ENCODE measurements at places on chromosomes 1 and 21. TPM values are rescaled to one million over a fixed set of nuclear protein-coding genes. Genes with fewer than 3 reads are reported as not detected.

The MTF1 gene
- total RNA-seq: 4.6 TPM

The DEPDC1 gene
- 8.5 TPM for total RNA-seq

The SLC35F3 gene
- total RNA-seq: not detected

The HFM1 gene
- 2.2 TPM for total RNA-seq

The FCAMR gene
- not detected for total RNA-seq

The NOS1AP gene
- 0.97 TPM for total RNA-seq

The IVL gene
- not detected for total RNA-seq

The SLC30A2 gene
- total RNA-seq: not detected

The CLDN17 gene
- not detected for total RNA-seq

The BEST4 gene
- 0.13 TPM for total RNA-seq

The TNFRSF18 gene
- 0.32 TPM for total RNA-seq

The C1QB gene
- not detected for total RNA-seq

The HES2 gene
- total RNA-seq: not detected

The LIPI gene
- not detected for total RNA-seq

The SNX7 gene
- 66.4 TPM for total RNA-seq

The FASLG gene
- not detected for total RNA-seq

The GPATCH3 gene
- total RNA-seq: 10.3 TPM

The TFAP2E gene
- 0.65 TPM for total RNA-seq

The NCMAP gene
- total RNA-seq: not detected

The ZFP69B gene
- total RNA-seq: 3.5 TPM

The SERTAD4 gene
- not detected for total RNA-seq

The MYCL gene
- 0.22 TPM for total RNA-seq

The HSD17B7 gene
- 9.8 TPM for total RNA-seq

The FAM151A gene
- not detected for total RNA-seq

The C1QA gene
- not detected for total RNA-seq

The PADI4 gene
- not detected for total RNA-seq

The MX1 gene
- 35.1 TPM for total RNA-seq

The OR2T29 gene
- total RNA-seq: not detected

The CD34 gene
- 0.54 TPM for total RNA-seq

The LRRC38 gene
- total RNA-seq: not detected

The INTS11 gene
- 46.8 TPM for total RNA-seq

The SLAMF7 gene
- not detected for total RNA-seq

The WNT3A gene
- total RNA-seq: not detected

The INAVA gene
- total RNA-seq: under 0.01 TPM

The C1orf185 gene
- not detected for total RNA-seq

The NEK2 gene
- 15.0 TPM for total RNA-seq

The EPHA10 gene
- total RNA-seq: not detected

The BRWD1 gene
- 70.6 TPM for total RNA-seq

The OLFM3 gene
- total RNA-seq: not detected

The CRYAA gene
- not detected for total RNA-seq

The LCE3D gene
- total RNA-seq: not detected

The KTI12 gene
- 12.5 TPM for total RNA-seq

The SYTL1 gene
- 0.22 TPM for total RNA-seq

The PPM1J gene
- 0.65 TPM for total RNA-seq

The C1orf210 gene
- total RNA-seq: not detected

The EPRS1 gene
- 184 TPM for total RNA-seq

The CFH gene
- 185 TPM for total RNA-seq

The RAB25 gene
- 0.13 TPM for total RNA-seq

The RGS18 gene
- not detected for total RNA-seq

The PIP5K1A gene
- total RNA-seq: 88.6 TPM

The NUF2 gene
- total RNA-seq: 7.6 TPM

The MYOG gene
- total RNA-seq: not detected

The GUCA2A gene
- total RNA-seq: not detected

The MECR gene
- 13.5 TPM for total RNA-seq

Data from articular chondrocyte of knee joint (primary cell).